ENCODE measurements at places on chromosomes 3 and 15.

DNA sequence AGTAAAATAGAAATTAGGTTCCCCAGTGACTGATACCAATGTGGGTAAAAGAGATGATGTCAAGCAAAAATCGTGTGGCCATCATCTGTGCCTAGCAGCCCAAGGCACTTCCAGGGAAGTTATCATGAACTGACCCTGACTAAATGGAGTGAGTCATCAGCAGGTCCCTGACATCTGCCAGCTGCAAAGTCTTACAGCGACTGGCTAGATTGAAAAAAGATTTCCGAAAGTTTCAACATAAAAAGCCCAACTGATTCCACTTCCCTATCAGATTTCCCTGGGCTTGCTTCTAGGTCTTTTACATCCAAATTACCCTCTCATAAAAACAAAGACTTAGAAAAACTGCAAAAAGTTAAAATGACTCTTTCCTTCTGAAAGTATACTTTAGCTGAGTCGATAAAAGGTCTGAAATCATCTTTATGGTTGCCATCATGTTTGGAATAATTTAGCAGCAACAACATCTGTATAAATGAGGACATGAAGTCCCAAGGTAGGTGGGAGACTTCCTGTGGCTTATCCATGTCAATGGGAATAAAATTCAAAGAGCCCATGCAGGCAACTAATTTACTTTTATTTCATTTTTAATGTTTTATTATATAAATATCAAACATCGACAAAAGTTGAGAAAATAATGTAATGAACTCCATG, 342.8 kb downstream of the ERC2 start:
- DNase-seq = no peak

- no peak for DNase-seq
Measured at GRCh38 chr3:98800401-98800800, 37.3 kb downstream of the ST3GAL6 start.

- no peak for DNase-seq
Measured at GRCh38 chr3:43290956-43291355, 4.6 kb downstream of the SNRK start.

DNA sequence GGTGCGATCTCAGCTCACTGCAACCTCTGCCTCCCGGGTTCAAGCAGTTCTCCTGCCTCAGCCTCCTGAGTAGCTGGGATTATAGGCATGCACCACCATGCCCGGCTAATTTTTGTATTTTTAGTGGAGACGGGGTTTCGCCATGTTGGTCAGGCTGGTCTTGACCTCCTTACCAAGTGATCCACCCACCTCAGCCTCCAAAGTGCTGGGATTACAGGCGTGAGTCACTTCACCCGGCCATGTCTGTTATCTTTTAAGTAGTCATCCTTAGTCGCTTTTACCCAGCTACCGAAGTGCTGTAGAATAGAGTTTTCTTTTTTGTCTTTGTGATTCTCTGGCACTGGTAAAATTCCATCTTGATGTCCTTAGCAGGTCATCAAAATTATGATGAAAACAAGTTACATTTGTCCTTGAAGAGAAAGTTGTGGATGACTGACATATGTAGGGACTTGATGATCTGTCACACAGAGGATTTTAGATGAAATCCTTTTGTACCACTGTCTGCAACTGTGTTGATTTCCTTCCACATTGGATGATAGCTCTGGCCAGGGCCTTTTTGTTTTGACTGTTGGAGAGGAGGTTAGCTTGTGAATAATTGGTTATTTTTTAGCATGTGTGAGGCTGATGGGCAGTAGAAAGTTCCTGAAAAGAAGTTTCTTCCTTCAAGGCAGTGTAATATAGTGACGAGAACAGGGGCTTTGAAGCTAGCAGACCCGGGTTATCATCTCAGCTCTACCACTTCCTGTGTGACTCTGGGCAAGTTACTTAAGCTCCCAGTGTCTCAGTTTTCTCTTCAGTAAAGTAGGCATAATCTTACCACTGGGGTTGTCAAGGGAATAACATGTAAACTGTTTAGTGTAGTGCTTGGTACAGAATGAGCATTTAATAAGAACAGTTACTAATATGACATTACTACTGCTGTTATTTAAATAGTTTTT, 18.8 kb downstream of the ATG7 start:
- no peak for DNase-seq
